Kasumi-1 (cell line): ENCODE measurements at places on chromosomes 5 and 9.

DNA sequence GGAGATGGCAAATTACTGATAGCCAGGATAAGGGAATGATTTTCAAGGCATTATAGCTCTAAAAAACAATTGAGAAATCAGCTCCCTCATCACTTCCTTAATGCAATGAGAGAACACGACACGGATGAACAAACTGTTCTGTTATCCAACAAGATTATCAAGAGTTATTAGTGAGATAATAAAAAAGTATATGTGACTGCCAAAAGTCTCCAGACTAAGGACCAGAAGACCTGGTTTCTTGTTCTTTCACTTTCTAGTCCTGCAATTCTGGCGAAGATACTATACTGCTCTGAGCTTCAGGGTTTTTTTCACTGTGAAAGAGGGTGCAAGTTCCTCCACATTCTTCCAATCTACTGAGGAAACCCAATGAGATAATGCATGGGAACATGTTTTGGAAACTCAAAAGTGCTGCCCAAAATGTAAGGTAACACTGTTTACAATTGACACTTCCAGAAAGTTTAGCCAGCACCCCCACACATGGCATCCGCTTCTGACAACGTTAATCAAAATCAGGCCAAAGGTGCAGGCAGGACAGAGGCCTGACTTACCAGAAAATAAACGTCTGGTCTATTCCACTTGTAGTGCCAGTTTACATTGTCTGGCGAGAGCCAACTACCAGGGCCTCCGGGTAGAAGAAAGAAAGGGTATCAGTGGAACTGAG lies 254.2 kb downstream of the DOCK8 start:
- no peak for DNase-seq

DNA sequence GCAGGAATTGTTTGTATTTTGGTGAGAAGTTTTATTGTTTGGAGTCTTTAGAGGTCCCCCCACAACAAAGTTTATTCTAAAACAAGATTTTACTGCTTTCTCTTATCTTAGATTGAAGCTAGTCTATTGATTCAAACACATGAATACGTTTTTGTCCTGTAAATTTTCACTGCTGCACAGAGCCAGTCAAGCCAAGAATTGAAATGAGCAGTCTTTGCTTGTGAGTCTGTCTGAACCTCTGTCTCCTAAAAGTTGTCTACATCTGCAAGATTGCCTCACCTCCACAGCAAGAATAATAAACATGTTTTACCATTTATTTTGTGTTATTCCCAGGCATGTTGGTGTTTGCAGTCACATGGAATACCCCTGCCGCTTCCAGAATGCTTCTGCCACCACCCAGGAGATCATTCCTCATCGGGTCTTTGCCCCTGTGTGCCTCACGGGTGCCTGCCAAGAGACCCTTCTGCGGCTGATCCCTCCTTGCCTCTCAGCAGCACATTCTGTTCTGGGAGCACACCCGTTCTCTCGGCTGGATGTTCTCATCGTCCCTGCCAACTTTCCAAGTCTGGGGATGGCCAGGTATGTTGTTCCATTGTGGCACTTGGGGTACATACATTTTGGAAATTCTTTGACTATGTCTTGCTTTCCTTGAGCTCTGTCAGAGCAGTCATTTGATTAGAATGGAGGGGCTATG lies 74.1 kb downstream of the AOPEP start:
- DNase-seq = no peak

- DNase-seq = no peak
These were observed 56.1 kb downstream of the NLN start for GRCh38 chr5:65778126-65778525.

DNA sequence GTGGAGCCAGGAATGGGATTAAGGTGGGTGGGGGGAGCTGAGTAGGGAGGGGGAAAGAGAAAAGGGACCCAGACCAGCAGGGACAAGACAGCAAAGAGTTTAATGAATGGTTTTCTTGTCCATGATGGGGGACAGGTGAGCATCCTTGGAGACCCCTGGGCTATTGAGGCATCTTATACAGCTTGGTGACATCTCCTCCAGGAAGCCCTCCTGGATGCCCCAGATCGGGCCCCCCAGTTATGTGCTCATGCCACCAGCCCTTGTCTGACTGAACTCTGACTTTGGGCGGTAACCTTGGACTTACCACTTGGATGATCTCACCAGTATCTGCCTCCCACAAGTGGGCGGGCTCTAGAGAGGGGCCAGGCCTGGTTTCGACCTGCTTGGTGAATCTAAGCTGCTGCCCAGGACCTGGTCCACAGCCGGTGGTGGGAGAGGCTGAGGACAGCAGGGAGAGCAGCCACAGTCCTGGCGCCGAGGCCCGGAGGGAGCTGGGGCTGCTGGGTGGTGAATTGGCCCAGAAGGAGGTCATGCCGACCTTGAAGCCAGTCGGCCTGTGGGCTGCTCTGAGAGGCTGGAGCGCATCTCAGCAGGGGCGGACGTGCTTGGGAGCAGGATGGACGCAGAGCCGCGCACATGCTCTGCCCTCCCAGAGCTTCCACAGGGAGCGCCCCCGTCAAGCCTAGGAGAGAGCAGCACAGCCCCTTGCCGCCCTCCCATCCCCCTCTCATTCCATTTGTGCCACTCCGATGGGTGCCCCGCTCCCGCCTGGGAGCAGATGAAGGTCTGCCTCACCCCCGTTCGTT lies 36.2 kb downstream of the UNC5A start:
- DNase-seq = no peak
